ENCODE measurements at places on chromosomes 11 and 22.

- DNase-seq = no peak
Measured at GRCh38 chr11:6202041-6202440, 3.0 kb downstream of the OR52W1 start.

DNA sequence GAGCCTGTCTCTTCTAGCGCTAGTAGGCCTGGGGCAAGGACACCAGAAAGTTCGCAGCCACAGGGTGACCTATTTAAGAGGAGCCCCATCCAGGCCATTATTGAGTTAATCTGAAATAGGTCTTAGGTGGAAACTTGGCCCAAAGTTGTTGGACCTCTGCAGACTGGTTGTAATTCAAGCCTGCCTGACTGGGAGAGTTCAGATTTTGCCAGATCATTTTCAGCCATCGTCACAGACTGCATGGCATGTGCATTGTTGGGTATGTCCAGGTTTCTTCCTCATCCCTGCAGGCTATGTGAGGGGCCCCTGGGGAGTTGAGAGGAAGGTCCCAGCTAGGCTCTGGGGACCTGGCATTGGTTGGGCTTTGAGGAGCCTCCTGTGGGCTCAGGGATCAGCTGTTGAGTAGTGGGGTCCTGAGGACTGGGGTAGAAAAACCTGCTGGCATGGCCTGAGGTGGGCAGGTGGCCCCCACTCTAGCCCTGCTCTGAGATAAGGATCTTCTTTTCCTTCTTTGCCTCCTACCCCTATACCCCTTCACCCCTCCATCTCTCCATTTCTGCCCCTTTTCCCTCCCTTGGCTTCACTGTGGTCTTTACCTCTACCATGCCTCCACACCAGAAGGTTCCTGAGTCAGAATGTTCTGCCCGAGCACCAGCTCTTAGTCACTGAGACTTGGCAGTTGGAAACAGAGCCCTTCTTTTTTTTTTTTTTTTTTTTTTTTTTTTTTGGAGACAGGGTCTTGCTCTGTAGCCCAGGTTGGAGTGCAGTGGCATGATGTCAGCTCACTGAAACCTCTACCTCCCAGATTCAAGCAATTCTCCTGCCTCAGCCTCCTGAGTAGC is 112.7 kb downstream of the MORC2 start:
- DNase-seq = no peak

GRCh38 chr11:116505298-116506262 is 267.2 kb downstream of the BUD13 start:
- no peak for DNase-seq

- DNase-seq = peak; percentile 28
Measured at GRCh38 chr22:26367402-26368245, 61.4 kb upstream of the ASPHD2 start.

DNA sequence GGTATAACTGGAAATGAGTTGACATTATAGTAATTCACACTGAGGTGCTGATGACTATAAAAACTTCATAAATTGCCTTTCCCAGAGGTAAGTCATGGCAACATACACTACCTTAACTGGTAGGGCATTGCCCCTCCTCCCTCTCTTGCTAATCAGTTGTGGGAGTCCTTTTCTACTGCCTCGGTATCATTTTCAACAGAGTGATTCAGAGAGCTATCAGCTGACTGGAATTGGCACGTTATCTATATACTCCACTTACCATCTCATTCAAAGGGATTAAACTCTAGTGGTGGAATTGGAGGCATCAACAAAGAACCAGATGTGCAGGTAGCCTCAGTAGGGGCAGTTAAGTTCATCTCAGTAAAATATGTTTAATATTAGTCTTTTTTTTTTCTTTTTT is 8.0 kb upstream of the NUP160 start:
- DNase-seq = no peak

DNA sequence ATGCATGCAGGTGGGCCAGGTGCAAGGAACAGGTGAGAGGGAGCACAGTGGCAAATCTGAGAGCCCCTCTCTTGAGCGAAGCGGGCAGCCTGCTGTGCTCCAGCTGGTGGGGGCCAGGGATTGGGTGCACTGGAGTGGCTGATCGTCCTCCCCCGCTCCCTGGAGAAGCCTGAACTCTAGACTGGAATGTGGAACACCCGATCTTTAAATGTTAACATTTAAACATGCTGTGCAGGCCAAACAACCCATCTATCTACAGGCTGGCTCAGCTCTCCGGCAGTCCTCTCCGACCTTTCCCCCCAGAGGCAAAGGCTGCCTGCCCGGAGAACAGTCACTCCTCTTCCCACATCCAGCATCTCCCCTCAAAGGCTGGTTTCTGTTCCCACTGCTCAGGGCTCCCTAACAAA is 5.1 kb downstream of the MRGPRF start:
- no peak for DNase-seq

DNA sequence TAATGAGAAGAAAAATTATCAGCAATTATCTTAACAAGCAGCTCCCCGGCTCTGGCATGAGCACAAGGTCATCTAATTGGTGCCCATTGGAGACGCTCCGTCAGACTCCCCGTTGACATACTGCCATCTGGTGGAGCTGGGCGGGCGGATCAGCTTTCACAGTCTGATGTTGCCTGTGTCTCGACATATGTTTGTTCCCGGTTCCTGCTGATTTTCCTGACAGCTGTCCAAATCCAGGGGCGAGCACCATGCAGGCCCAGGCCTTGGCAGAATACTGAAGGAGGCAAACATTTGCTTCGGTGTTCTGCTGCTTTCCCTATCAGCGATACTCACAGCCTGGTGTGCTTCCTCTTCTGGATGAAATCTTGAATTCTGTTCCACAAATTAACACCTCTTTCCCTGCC is 43.8 kb upstream of the BARX2 start:
- DNase-seq = peak; percentile 7

- no peak for DNase-seq
Measured at GRCh38 chr11:75219869-75220268, 20.7 kb upstream of the TPBGL start.

- no peak for DNase-seq
Measured at GRCh38 chr11:10418259-10418949, 36.7 kb upstream of the AMPD3 start.

DNA sequence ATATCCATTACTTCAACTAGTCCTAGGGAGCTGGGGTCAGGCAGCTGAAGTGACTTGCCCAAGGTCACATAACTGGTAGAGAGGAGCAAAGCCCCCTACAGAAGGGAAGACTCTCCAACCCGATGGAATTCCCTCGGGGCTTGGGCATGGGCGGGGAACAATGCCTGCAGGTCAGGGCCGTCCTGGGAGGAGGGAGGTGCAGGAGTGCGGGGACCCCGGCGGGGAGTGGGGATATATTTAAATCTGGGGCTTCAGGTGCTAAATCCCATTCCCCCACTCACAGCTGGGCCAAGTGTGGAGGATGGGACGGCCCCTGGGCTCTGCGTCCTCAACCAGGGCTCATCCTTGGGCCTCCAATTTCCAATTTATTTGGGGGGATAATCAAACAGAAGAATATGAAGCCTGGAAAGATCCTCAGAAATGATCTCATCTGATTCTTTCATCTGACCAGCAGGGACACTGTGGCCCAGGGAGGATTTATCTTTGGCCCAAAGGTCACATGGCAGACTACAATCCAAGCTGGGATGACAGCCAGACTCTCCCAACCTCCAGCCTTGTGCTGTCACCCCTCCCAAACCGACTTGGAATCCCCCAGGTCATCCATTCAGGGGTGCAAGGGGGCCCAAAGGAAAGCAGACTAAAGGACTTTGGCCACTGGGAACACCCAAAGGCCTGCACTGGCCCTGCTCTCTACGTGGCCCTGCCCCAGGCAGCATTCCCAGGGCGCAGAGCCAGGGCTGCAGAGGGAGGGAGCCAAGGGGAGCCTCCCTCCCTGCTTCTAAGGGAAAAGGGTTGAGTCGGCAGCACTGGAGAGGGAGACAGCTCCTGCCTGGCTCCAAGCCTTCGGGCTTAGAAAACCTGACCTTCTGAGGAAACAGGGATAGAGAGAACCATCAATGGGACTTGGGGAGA is 8.7 kb upstream of the C1QTNF6 start:
- no peak for DNase-seq

- no peak for DNase-seq
Measured at GRCh38 chr22:47645450-47645914, 883.0 kb downstream of the TBC1D22A start.

DNA sequence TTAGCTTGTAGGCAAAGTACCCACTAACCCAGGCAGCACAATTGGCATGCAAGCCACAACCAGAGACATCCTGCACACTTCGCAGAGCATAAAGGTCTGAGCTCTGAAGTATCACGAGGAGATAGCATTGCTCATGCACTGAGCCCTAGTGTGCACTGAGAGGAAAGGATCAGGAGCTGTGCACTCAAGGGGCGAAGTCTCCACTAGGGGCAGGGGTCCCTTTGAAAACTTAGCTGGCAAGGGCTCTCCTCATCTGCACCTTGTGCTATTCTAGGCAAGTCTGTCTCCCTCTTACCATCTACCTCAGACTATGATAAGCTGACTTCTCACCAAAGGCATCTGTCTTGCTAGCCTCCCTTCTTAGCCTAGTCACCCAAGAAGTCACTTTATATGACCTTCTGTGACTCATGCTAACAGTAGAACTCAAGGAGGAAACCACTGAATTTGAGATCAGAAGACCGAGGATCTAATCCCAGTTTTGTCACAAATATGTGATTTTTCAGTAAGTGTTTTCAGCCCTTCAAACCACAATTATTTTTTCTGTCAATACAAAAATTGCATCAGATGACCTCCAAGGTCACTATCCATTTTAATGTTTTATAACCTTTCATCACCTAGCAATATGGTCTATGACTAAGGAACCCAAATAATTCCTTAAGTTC is 1078.0 kb downstream of the NTM start:
- no peak for DNase-seq

- no peak for DNase-seq
Measured at GRCh38 chr11:35242412-35243242, 103.7 kb downstream of the CD44 start.
